Smooth muscle cell of the umbilical artery (primary cell): ENCODE measurements at places on chromosomes 7 and 10. TPM values are rescaled to one million over a fixed set of nuclear protein-coding genes. Genes with fewer than 3 reads are reported as not detected.

Gene CALML3
- not detected in 2 replicates for total RNA-seq

Gene ADIRF
- total RNA-seq, result 1.3 and 1.5 TPM in 2 replicates

Gene HPS1
- total RNA-seq, result 20.5 and 29.3 TPM in 2 replicates

Gene HOXA13
- 6.8 and 10.0 TPM in 2 replicates for total RNA-seq

Gene PRPS1L1
- total RNA-seq, result not detected in 2 replicates
